ENCODE measurements at places on chromosomes 4 and X. TPM values are rescaled to one million over a fixed set of nuclear protein-coding genes. Genes with fewer than 3 reads are reported as not detected.

Gene RAB9B
- 9.2 TPM for total RNA-seq

Gene NDST3
- under 0.01 TPM for total RNA-seq

- no peaks in the 10 kb centered on the region for H3K4me1 ChIP-seq
- DNase-seq = no peak
- no peak overlapping the region for H3K4me3 ChIP-seq
- no peak overlapping the region for H3K27ac ChIP-seq
- H3K36me3 ChIP-seq = no peaks in the 10 kb centered on the region
Measured at GRCh38 chr4:54695788-54696187, 38.0 kb downstream of the KIT start.

DNA sequence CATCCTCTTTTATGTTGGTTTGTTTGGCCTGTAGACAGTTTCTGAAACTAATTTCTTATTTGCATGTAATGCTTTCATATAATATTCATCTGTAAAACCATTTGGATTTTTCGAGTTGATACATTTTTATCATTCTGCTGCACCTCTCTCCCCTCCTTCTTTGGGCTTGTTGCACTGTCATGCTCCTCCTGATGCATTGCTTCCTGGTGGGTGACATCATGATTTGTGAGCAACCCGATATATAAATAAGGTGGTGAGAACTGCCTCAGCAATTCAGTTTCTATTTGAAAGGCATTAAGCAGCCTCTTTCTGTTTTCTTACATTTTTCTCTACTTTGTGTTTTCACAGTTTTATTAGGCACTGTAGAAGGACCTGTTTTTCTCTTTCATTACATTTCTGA lies 515.7 kb downstream of the RPA4 start:
- H3K36me3 ChIP-seq = no peaks in the 10 kb centered on the region
- no peaks in the 10 kb centered on the region for H3K27me3 ChIP-seq
- no peak for DNase-seq
- no peak overlapping the region for H3K4me3 ChIP-seq
- no peak overlapping the region for H3K27ac ChIP-seq
- peaks cover 2% of the 10 kb centered on the region for H3K4me1 ChIP-seq
